ENCODE measurements at places on chromosomes 6 and 20. TPM values are rescaled to one million over a fixed set of nuclear protein-coding genes. Genes with fewer than 3 reads are reported as not detected.

The SPTLC3 gene
- 0.68 TPM for total RNA-seq

The SLC35D3 gene
- total RNA-seq = not detected

The ADGRF1 gene
- not detected for total RNA-seq

The RCAN2 gene
- not detected for total RNA-seq

The C6orf58 gene
- total RNA-seq = not detected

The KCNK16 gene
- total RNA-seq = not detected

The TTK gene
- total RNA-seq = 26.2 TPM

The FAM83C gene
- not detected for total RNA-seq

The TGM3 gene
- not detected for total RNA-seq

The MACROD2 gene
- not detected for total RNA-seq

The PSMB8 gene
- total RNA-seq = 352 TPM

The FILIP1 gene
- total RNA-seq = not detected

The CEP43 gene
- 15.9 TPM for total RNA-seq

The CAP2 gene
- not detected for total RNA-seq

The ANGPT4 gene
- not detected for total RNA-seq

The COQ3 gene
- 12.9 TPM for total RNA-seq

The CST4 gene
- not detected for total RNA-seq

The LST1 gene
- 14.6 TPM for total RNA-seq

The DZANK1 gene
- total RNA-seq = 1.3 TPM

The SLC4A11 gene
- 1.6 TPM for total RNA-seq

The BPIFA1 gene
- not detected for total RNA-seq

The TRIM15 gene
- 0.41 TPM for total RNA-seq

The RIMS1 gene
- total RNA-seq = not detected
